ENCODE measurements at places on chromosomes 12 and 14.
A peak's percentile ranks its signal among the peaks of the same experiment; 100 is the strongest.

DNA sequence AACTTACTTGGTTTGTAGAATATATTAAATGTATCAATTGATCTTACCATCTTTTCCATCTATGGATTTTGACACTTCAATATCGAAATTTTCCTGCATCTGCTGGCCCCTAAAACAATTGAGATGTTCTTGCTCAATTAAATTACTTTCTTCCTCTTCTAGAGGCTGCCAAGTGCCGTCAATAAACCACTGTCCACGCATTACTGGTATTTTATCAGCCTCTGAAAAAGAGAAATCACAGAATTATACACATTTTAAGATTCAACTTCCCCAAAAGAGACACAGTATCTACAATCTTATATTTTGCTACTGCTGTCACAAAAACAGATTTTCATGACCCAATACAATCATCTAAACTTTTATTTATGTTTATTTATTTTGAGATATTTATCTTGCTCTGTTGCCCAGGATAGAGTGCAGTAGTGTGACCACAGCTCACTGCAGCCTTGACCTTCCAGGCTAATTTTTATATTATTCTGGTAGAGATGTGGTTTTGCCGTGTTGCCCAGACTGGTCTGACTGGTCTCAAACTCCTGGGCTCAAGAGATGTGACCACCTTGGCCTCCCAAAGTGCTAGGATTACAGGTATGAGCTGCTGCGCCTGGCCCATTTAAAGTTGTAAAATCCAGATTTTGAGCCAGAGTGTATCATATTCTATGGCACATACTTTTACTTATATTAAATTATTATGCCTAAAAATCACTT lies 49.3 kb downstream of the DDHD1 start:
- DNase-seq, result no peak

GRCh38 chr12:62785941-62786559 lies 148.9 kb downstream of the PPM1H start:
- peak; percentile 24 for DNase-seq

- DNase-seq, result no peak
Measured at GRCh38 chr12:47754881-47755280, 3.8 kb downstream of the RAPGEF3 start.

GRCh38 chr12:25319233-25319984 lies 68.7 kb upstream of the KRAS start:
- no peak for DNase-seq

- DNase-seq, result no peak
Measured at GRCh38 chr12:13187399-13187798, 9.1 kb upstream of the EMP1 start.

DNA sequence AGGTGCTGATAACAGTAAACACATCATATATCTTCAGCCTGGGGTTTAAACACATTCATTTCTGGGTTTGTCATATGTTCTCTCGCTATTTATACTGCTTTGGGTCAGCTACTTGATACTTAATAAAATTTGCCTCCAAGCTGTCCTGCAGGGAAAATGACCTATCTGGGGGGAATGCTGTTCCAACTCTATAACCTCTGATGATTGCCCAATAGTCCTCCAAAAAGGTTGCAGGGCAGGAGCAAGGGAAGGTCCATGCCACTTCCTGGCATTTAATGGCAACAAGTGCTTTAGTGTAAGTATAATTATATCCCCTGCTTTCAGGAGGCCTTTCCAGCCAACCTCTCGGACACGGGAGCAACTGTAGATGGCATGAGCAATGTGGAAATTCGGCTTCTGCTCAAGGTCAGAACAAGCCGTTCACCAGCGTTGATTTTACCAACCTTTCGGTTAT lies 198.0 kb upstream of the EEA1 start:
- DNase-seq, result no peak

GRCh38 chr14:66056268-66056907 lies 429.8 kb upstream of the CCDC196 start:
- DNase-seq, result no peak

- no peak for DNase-seq
Measured at GRCh38 chr14:38105106-38105702, 102.5 kb upstream of the SSTR1 start.

DNA sequence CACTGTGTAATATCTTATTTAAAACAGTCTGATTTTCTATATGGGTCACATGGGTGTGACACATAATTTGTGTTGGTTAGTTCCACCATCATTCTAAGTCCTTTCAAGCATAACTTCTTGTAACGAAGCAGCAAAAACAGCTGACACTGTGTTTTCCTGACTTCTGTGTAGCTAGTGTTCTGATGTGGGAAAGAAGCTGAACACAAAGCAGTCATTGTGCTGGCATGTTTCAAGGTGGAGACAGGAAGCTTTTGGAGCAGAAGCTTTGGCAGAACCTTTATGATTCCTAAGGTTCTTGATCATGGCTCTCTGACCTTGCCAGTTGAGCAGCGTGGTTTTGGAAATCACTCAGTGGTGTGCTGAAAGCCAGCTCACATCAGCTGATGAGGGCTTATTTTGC lies 351.7 kb upstream of the MDGA2 start:
- no peak for DNase-seq

- DNase-seq, result no peak
Measured at GRCh38 chr12:84624601-84625000, 288.0 kb downstream of the SLC6A15 start.

GRCh38 chr14:91332986-91333649 lies 84.5 kb downstream of the CCDC88C start:
- DNase-seq, result no peak

Measured in retina (tissue), 1 donor.